ENCODE measurements at places on chromosomes 4 and X. TPM values are rescaled to one million over a fixed set of nuclear protein-coding genes. Genes with fewer than 3 reads are reported as not detected.

The FRG2 gene
- total RNA-seq: not detected

The F8A3 gene
- total RNA-seq: 19.4 TPM

GRCh38 chr4:62512271-62512670 lies 1312.1 kb downstream of the ADGRL3 start:
- no peak for DNase-seq

DNA sequence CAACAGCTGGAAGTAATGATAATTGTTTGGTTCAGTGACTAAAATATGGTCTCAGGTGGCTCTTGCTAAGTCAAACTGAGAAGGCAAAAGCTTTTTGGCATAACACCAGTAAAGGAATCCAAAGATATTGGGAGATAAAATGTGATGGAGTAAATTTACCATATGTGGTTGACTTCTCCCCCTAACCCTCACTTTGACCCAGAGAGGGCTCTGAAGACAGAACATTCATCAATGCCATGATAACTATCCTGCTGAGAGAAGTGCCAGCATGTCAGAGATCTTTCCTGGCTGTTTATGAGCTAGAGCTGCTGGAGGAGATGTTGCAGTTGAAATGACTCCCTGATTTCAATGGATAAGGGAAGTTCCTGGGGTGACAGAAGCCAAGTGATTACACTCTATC lies 213.4 kb downstream of the SPCS3 start:
- no peak for DNase-seq

The LPAR4 gene
- 0.26 TPM for total RNA-seq

DNA sequence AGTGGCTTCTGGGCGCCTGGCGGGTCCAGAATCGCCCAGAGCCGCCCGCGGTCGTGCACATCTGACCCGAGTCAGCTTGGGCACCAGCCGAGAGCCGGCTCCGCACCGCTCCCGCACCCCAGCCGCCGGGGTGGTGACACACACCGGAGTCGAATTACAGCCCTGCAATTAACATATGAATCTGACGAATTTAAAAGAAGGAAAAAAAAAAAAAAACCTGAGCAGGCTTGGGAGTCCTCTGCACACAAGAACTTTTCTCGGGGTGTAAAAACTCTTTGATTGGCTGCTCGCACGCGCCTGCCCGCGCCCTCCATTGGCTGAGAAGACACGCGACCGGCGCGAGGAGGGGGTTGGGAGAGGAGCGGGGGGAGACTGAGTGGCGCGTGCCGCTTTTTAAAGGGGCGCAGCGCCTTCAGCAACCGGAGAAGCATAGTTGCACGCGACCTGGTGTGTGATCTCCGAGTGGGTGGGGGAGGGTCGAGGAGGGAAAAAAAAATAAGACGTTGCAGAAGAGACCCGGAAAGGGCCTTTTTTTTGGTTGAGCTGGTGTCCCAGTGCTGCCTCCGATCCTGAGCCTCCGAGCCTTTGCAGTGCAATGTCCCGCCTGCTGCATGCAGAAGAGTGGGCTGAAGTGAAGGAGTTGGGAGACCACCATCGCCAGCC lies at the start of gene ATOH1:
Gene ATOH1 (plus strand): TSS at position 422 of the 663 bp plus-strand sequence. CDS start 174 bp downstream, at position 596.
- no peak for DNase-seq

The GAK gene
- 91.3 TPM for total RNA-seq

The RRAGB gene
- total RNA-seq: 10.2 TPM

The CABS1 gene
- total RNA-seq: not detected

DNA sequence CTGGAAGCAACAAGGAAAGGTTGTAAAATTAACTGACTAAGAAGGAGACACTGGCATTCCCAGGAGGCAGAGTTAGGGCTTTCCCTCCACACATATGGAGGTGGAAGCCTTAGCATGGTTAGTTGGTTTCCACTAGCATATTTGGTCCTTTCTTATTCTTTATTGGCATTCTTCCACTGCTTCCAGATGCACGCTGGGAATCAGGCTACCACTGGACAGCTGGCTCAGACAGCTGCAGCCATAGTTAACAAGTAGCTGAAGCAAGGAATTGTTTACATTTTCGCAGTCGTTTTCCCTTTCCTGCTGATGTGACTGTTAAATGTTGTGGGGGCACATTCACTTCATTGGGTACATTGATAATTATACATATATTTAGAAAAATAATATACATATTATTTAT lies 169.2 kb downstream of the GRIA2 start:
- no peak for DNase-seq

DNA sequence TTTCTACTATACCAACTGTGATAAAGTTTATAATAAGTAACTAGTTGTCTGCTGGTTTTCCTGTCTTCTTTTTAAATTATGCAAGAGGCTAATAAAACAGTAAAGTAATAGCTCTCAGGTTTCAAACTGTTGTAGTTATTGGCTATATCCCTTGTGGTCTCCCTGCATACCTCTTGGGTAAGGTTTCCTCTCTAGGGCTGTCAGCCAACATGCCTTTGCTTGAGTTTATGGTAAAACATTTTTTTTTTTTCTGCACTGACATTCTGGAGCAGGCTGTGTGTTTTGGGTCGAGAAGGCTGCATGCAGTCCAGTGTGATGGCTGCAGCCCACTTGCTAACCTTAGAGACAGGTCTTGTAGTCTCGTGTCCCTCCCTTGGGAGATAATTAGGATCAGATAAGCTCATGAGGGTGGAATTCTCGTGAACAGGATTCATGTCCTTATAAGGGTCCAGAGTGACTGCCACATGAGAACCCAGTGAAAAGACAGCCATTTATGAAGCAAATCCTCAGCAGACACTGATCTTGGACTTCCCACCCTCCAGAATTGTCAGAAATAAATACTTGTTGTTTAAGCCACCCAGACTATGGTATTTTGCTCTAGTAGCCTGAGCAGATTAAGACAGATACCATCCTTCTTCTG lies 831.2 kb downstream of the CCSER1 start:
- no peak for DNase-seq

The ELK1 gene
- 40.3 TPM for total RNA-seq

GRCh38 chr4:55617587-55618197 lies 18.4 kb downstream of the NMU start:
- no peak for DNase-seq

DNA sequence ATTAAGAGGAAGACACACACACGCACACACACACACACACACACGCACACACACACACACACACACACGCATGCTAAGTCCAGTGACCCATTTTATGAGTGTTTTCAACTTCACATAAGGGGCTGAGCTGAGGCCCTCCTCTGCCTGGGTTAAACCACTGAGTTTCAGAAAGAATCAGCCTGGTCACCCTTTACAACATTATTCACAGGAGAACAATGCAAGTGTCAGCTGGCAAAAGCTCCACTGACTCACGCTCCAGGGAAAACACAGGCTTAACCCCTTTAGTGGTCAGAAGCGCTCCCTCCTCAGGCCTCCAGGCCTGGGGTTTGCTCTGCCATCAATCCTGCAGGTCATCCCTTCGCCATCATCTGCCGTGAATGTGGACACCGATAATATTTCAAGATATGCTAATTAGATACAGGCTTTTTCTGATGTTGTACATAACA lies 46.9 kb downstream of the ACOX3 start:
- no peak for DNase-seq

DNA sequence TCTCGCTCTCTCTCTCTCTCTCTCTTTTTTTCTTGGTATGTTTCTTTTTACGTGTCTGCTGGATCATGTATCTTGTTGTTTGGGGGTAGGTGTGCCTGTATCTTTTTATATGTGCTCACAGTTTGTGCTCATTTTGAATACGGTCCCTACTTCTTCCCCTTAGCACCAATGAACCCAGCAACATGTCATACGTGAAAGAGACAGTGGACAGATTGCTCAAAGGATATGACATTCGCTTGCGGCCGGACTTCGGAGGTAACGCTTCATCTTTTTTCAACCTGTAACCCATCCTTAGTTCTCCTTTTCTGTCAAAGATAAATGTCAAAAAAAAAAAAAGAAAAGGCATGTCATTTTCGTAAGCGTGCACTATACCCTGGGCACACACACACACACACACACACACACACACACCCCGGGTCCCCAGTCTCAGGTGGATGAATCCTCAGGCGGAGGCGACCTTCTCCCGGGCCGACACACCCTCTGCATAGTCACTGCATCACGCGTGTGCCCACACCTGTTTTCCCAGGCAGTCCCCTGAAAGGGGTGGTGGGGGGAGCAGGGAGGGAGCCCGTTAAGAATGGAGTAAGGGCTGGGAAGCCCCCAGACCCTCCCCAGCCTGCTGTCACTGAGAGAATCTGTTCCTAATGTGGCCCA lies 511 bp downstream of the GABRB1 start:
- DNase-seq: no peak

- no peak for DNase-seq
Observed at GRCh38 chrX:53093748-53094581, at the start of gene KANTR. Gene KANTR, plus strand, starts transcription at chrX:53094142. Its CDS starts 30,131 bp downstream, at chrX:53124273.

DNA sequence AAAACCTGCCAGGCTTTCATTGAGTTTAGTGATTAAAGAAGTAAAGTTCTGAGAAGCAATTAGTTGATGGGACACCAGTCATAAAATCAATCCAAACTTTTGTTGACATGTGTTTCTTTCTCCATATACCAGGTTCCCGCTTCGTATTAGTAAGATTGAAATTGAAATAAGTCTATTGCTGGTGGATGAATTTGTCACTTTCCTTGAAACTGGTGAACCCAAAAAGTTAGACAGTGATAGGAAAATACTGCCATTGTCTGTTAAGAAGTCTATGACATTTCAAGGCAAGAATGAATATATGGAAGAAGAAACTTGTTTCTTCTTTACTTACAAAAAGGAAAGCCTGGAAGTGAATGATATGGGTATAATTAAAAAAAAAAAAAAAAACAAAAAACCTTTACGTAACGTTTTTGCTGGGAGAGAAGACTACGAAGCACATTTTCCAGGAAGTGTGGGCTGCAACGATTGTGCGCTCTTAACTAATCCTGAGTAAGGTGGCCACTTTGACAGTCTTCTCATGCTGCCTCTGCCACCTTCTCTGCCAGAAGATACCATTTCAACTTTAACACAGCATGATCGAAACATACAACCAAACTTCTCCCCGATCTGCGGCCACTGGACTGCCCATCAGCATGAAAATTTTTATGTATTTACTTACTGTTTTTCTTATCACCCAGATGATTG lies at the start of gene CD40LG:
Gene CD40LG (plus strand): TSS at position 482 of the 684 bp plus-strand sequence. CDS start 91 bp downstream, at position 573.
- no peak for DNase-seq

DNA sequence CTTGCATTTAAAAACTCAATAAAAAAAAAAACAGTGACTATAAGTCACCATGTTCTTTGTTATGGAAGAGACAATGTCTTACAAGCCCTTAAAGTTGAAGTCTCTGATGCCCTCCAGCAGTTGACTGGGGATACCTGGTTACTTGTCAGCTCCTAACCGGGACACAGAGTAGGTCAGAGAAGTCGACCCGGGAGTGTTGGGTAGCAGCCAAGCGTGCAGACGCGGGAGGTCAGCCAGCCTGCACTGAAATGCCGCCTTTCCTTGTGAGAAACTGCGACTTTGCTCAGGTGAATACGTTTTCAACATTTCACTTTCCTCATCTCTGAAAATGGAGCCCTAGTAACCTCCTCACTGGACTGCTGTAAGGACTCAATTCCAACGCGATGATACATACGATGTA lies 81.8 kb downstream of the F11 start:
- DNase-seq: no peak

DNA sequence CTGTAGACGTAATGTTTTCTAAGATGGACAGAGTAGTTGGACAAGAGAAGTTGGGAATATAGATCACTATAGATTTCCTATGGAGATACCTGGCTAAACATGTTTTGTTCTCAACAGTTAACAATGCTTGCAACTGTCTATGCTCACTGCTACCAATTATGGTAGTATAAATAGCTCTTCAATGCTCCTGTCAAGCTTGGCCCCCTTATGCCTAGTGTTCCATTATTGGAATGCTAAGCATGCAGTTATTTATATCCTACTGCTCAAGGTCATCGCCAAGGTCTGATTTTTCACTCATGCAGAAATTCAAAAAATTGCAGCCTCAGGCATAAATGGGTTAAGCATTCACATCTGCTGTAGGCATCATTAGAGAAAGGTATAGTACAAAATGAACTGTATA lies 519.0 kb downstream of the IL15 start:
- no peak for DNase-seq

The UGT2A3 gene
- 0.26 TPM for total RNA-seq

The NUDT9 gene
- 26.6 TPM for total RNA-seq

DNA sequence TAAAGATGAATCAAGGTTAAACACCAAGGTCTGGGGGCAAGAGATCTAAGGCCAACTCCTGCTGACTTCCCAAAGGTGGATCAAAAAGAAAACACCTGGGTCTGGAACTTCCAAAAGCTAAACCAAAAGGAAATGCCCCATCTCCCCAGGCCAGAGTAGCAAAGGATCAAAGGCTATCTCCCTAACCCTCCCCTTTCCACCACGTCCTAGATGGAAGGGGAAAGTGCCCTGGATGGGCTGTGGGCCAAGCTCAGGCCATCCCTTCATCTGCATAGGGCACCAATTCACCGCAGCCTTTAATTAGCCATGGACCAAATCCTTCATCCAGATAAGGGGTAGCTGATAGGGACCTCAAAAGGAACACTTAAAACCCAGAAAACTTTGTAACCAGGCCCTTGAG lies 100.2 kb downstream of the WDFY3 start:
- no peak for DNase-seq

DNA sequence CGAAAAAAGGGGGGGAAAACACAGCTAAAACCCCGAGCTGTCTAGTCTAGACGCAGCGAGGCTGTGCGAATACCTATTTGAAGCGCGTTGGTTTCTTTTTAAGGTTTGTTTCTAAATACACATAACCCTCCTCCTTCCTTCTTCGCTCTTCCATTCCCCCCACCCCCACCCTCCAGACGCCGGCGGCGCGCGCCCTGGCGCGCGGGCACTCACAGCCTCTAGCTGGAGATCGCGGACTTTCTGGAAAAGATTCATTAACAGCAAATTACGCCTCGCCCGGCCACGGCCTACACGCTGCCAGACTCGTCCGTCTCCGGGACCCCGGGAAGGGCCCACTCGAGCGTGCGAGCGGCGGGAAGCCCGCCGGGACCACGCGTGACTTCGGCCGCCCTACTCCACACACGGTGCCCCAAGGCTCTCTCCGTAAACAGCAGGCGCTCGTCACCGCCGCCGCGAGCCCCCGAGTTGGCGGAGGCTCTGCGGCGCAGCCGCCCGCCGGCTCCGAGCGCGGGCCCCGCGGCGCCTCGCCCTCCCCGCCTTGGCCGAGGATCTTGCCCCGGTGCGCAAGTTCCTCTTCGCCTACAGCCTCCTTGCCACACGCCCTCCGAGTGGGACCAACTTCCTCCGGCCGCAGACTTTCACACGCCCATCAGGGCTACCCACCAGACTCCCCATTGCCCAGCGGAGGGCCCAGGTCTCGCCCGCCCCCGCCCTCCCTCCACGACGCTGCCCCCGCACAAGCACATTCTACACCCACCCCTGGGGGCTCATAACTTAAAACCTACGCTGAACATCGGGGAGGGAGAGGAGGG lies 2.0 kb downstream of the BCOR start:
- DNase-seq: no peak

The SERPINA7 gene
- total RNA-seq: not detected

GRCh38 chr4:103012551-103012950 lies 7.0 kb downstream of the SLC9B1 start:
- DNase-seq: no peak

Data from mesenteric fat pad (tissue), 1 donor.